ENCODE measurements at places on chromosomes 4 and X.

GRCh38 chrX:147850875-147851274 lies 60.8 kb upstream of the FMR1 start:
- no peak for DNase-seq

DNA sequence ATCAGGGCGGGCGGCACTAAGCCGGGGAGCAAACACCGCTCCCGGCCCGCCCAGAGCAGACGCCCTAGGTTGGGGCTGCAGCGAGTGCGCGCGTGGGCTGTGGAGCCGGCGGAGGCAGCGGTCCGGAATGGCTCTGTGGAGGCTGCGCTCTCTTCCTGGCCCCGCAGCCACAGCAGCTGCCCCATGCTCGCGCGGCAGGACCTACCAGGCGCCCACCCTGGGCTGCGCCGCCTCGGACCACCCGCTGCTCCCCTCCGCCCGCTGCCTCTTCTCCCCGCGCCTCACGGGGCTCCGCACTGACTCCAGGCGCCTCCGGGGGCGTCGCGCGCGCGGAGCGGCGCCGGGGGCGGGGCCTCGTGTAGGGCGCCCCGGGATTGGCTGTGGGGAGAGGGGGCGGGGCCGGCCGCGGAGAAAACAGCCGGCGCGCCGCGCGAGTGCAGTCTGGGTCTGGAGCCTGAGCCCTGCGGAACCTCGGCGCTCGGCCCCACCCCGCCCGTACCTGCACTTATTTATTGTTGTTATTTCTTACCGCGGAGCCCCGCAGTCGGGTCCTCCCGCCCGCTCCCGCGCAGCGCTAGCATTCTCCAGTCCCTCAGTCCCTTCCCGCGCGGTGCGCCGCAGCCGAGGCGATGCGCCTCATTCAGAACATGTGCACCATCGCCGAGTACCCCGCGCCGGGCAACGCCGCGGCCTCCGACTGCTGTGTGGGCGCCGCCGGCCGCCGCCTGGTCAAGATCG lies at the start of gene RASL11B:
TSS of gene RASL11B (plus strand) at position 439 of the 738 bp plus-strand sequence. CDS start at position 630, 191 bp downstream.
- DNase-seq = peak; percentile 18

- DNase-seq = no peak
Measured at GRCh38 chrX:3175659-3176438, 134.6 kb downstream of the ARSF start.

DNA sequence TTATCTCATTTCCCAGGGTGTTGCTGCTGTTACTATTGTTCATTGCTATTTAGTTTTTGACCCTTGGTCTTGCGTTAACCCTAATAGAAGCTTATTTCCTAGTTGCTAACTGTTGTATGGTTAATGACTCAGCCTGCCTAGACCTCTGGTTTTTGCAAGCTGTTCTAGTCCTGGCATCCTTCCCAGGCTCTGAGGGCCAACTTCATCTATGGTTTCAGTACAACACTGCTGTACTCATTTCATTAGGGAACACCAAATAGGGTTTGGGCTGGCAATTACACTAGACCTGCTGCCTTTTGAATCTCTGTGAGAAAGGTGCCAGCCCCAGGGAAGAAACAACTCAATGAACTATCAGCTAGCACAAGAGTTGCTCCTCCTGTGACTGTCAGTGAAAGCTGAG lies 59.6 kb downstream of the DCX start:
- DNase-seq = no peak

GRCh38 chr4:136818811-136819330 lies 713.4 kb downstream of the PCDH18 start:
- no peak for DNase-seq

DNA sequence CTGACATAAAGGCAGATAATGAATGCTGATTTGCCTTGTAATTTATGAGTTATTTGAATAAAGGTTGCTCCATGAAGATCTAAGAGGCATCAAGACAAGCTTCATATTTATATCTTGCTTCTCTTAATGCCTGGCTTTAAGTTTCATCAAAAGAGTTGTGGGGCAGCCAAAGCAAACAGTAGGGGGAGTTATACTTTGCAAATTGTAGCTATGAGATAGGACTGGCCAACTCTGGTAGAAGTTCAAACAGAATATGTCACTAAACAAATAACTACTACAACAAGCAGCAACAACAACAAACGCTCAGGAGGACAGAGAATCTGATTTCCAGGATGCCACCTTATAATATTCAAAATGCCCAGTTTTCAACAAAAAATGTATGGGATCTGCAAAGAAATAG lies 69.1 kb upstream of the PLAC1 start:
- no peak for DNase-seq

DNA sequence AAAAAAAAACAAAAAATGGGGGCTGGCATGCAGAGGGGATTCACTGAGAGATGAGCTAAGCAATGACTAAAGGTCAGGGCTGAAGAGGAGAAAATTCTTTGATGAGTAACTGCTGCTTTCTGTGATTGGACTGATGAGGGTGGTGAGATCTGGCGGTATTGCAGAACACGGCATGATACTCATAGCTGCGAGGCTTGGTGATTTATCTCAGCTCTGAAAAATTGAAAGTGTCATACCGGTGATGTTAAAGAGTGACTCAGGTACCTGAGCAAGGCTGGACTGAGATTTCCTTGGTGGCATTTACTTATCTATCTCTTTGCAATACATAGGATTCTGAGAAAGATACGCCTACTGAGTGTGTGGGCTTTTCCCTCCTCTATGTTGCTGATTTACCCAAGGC lies 204.1 kb upstream of the DDX53 start:
- DNase-seq = no peak

DNA sequence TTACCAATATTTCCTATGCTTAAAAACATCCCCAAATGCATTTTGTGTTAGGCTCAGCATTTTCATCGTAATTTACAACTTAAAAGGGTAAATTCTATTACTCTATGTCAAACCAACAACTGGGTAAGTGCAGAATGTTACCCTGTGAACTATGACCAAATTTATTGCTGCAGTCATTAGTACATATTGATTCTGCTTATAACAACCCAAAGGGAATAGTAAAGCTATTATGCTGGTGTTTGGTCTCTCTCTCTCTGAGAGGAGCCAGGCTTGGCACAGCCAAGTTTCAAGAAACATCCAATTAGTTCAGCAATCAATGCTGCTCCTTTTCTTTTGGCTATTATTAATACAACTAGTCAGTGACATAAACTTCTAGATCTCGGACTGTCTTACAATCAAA lies 747.7 kb downstream of the CENPC start:
- no peak for DNase-seq

- no peak for DNase-seq
Measured at GRCh38 chr4:88090898-88091297, 67.5 kb downstream of the ABCG2 start.

GRCh38 chr4:145055533-145056257 lies 42.3 kb downstream of the ANAPC10 start:
- DNase-seq = no peak

Data from SW 1271 (cell line).